ENCODE measurements at places on chromosomes 3 and 15.

DNA sequence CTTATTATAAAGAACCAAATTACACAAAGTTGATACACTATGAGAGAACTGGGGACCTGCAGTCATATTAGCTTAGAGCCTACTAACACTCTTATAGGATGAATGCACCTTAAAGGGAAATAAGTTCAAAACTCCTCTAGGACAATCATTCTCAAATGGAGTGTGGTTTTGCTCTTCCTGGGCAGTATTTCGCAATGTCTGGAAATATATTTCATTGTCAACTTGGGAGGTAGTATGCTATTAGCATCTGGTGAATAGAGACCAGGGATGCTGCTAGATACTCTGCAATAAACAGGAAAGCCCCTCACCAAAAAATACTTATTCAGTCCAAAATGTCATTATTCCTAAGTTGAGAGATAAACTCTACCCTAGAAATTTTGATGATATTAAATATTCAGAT is 451.4 kb upstream of the ARPP21 start:
- DNase-seq, result no peak

- no peak for DNase-seq
These were observed 62.6 kb downstream of the DOCK3 start for GRCh38 chr3:50737193-50737905.

GRCh38 chr3:119360736-119361462 is 66.7 kb downstream of the ARHGAP31 start:
- DNase-seq, result no peak

- no peak for DNase-seq
These were observed 5.4 kb downstream of the ZIC1 start for GRCh38 chr3:147414390-147415138.

DNA sequence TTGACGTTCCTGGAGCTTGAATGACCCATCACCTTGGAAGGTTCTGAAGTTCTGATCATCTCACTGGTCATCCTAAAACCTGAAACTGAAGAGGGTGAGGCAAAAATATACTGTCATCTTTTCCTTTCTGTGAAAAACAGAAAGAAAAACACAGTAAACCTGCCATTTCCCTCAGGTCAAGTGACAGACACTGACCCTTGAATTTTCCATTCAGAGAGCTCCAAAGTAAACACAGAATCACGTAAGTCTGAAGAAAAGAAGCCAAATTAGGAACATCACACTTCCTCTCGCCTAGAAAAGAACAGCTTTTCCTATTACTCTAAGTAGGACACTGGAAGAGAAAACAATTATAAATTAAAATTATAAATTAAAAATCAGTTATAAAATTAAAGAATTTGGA is 78.7 kb upstream of the TGFBR2 start:
- no peak for DNase-seq

- DNase-seq, result no peak
These were observed 61.7 kb downstream of the IL1RAP start for GRCh38 chr3:190575437-190576185.
